ENCODE measurements at places on chromosomes 2 and 18. TPM values are rescaled to one million over a fixed set of nuclear protein-coding genes. Genes with fewer than 3 reads are reported as not detected.

Gene ACMSD
- polyA plus RNA-seq = not detected

Gene PROC
- polyA plus RNA-seq = not detected

Gene KCNIP3
- polyA plus RNA-seq = 3.6 TPM

GRCh38 chr2:173962031-173962430 lies 3.1 kb downstream of the SP3 start:
- DNase-seq = no peak

DNA sequence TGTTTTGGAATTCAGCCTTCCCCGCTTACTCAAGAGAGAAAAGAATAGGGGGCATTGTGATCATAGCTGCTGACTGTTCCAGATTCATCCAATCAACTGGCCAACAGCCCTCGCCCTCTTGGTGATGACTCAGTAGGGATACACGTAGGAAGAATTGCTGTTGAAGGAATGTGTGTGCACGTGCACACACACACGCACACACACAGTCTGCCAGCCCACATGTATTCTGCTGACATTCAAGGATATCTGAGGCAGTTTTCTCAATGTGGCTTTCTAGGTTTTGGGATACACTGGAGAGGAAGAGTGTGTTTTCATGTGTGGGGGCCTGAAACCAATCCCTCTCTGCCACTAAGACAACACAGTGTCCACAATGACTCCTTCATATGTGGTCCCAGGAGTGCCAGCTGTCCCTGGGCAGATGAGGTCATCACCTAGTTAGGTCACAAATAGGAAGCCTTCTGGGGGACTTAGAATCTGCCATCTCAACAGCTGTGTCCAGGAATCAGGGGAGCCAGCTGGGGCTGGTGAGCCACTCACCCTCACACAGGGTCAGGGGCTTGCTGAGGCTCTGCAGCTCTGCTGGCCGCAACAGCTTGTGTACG lies 352.6 kb downstream of the SS18 start:
- DNase-seq = no peak

GRCh38 chr18:62741118-62741566 lies 25.8 kb downstream of the PHLPP1 start:
- no peak for DNase-seq

- DNase-seq = no peak
Observed at GRCh38 chr2:217256251-217256650, 396.4 kb upstream of the TNP1 start.

DNA sequence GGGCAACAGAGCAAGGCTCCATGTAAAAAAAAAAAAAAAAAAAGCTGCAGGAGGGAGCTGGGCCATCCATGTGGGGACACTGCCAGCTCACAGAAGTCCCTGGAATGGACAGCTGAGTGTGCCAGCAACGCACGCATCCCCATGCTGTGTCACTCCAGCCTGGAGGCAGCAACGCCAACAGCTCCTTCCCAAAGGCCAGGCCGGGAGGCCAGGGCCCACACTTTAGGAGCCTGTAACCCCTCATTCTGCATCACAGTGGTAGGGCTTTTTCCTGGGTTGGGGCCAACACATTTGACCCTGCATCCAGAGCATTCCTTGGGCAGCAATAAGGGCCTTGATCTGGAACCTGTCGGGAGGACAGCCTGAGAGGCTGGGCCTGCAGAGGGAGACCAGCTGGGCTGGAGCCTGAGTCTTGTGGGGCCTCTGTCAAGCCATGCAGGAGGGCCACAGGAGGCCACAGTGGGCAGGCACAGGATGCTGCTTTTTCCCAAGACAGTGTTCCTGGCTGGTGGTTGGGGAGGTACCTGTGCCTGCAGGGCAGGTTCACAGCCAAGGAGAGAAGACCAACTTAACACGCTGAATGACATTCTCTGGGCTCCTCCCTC lies 16.8 kb upstream of the KCNK3 start:
- DNase-seq = no peak

DNA sequence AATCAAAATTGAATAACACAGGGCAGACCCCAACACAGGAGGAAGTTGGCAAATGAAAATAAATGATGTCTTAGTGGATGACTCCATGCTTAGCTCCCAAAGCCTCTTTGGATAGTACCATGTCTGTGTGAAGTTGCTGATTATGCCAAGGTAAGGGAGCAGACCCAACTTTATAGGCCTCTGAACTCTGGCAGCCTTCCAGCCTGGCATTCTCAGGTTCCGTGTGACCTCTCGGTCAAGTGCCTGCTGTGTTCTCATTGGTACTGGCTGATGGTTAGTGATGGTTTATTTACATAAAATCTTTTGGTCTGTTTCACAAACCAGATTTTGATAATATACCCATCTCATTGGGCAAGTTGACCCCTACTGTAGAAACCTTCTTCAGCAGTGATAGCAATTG lies 112.2 kb upstream of the TTC39C start:
- DNase-seq = no peak

GRCh38 chr2:221517146-221517695 lies 54.9 kb downstream of the EPHA4 start:
- no peak for DNase-seq

- no peak for DNase-seq
Observed at GRCh38 chr2:149819356-149819957, 231.9 kb upstream of the MMADHC start.

DNA sequence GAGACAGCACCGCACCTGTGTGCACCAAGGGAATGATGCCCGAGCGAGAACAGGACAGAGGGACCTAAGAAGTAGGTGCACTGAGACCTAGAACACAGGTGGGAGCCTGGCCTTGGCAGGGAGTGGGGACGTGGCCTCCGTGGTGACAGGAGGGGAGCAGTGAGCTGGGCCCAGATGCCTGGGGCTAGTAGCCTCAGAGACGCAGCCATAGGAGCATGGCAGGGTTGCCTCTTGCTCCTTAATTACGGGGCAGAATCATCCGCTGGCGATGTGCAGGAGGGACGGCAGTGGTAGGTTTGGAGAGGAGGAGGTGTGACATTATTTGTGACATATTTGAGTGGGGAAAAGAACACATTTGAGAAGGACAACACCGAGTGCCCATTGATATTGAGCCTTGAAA lies 57.0 kb upstream of the HPCAL1 start:
- no peak for DNase-seq

DNA sequence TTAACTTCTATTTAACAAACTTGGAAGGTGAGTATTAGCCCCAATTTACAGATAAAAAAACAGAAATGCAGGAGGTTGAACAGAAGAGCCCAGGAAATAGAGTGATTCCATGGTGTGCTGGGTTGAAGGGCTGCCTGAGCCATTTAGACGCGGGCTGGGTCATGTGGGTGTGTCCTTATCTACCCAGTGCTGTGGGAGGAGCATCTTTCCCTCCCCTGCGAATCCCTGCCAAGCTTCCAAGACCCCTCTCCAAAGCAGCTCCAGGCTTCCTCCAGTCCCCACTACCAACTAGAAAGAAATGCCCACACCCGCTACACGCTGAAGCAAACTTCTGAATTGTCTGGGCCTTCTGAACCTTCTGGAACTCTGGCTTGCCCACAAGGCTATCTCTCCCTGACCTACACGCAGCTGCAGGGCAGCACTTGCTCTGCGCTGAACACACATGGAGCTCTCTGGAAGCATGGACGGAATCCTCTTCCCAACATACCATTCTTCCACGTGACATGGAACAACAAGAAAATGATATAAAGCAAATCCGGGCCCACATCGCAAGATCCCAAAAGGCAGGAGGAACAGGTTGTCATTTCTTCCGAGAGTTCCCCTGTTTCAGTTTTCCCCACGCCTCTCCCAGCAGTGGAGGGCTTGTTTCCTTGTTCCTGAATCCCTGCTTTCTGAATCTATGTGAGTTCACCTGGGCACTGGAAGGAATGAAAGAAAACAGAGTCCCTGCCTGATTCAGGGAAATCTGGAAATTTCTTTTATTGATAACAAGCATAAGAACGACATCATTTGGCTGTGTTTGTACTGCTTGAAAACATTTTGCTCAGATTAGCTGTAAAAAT lies 562.7 kb upstream of the ID2 start:
- no peak for DNase-seq

DNA sequence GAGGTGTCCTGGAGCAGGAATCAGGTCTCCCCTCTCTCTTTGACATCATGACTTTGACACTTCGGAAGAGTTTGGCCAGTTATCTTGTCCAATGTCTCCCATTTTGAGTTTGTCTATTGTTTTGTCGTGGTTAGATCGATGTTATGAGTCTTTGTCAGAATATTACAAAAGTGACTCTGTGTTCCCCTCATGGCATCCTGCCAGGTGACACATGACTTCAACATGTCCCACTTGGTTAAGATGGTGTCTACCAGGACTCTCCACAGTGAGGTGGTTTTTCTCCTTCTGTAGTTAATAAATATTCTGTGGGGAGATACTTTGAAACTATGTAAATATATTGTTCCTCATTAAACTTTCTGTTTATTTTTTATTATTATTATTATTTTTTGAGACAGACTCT lies 76.6 kb upstream of the BZW1 start:
- DNase-seq = no peak
